ENCODE measurements at places on chromosomes 11 and 22.

DNA sequence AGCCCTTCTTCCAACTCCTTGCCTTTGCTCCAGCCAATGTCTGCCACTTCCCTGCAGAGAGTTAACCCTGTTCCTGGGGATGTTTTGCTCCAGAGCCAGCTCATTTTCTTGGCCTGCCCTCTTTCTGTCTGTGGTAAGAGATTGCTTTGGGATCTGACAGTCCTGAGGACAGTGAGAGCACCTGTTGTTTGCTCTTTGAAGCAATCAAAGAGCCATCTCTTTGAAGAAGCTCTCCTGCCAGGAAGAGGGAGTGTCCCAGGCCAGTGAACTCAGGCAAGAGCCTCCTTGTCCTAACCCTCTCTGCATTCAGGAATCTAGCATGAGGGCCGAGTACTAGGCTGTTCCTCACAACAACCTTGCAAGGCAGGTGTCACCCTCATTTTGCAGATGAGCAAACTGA, 42.2 kb downstream of the TRAF6 start:
- no peak for DNase-seq

GRCh38 chr11:44047931-44048431, at the start of gene ACCSL:
Gene ACCSL (plus strand): TSS chr11:44047981. CDS start chr11:44048037, 56 bp downstream.
- DNase-seq, result no peak

GRCh38 chr22:45842291-45842991, 134.5 kb downstream of the WNT7B start:
- no peak for DNase-seq

- DNase-seq, result no peak
Measured at GRCh38 chr11:2177076-2177475, 5.5 kb upstream of the TH start.

DNA sequence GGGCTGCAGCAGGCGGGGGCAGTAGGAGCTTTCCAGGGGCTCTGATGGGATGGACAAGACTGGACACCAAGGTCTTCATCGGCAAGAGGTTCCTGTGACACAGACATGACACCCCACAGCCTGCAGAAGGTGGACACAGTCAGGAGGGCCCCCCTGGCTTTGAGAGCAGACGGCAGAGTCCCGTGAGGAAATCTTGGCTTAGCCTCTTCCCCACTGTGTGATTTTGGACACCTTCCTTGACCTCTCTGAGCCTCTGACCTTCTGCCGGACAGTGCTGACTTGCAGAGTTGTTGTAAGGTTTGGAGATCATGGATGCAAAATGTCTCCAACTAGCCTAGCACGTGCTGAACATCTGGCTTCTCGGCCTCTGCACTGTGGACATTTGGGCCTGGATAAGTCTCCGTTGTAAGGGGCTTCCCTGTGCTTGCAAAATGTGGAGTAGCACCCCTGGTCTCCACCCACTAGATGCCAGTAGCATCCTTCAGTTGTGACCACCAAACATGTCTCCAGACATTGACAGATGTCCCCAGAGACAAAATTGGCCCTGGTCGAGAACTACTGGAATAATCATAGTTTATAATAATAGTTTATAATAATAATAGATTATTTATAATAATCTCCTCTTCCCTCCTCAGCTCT, 54.6 kb downstream of the MCM5 start:
- no peak for DNase-seq

DNA sequence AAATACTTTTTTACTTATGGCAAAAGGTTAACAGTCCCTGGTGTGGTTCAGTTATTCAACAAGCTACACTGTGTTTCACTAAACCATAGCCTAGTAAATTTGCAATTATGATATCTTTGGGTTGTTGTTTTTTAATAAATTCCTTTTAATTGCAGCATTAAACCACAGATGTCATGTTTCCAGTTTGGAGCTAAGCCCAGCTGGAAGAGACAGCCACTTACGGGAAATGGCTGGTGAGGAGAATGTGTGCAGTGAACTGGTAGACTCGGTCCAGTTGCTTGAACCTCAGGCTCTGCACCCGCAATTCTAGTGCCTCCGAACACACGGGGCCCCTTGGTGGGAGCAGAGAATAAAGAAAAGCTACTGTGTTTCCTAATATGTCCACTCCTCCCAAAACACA, 70.8 kb downstream of the WNT11 start:
- no peak for DNase-seq

GRCh38 chr11:16933756-16934603, 80.2 kb downstream of the PLEKHA7 start:
- DNase-seq, result no peak

GRCh38 chr11:19905280-19905853, 192.7 kb downstream of the NAV2 start:
- DNase-seq, result no peak

DNA sequence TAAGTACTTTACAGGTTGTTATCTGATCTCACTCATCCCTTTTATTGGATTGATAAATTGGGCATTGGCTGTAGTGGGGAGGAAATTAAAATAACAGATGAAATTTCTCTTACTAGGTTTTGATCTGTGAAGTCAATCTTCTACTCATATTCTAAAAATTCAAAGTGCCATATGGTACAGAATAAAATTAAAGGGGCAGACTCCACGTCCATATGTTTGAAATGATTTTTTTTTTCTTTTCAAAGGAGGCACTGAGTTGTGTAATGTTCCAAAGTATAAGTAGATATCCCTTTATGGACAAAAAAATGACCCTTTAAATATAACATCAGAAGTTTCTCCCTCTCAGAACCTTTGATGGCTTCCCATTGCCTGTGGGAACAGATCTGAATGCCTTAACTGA, 207.4 kb downstream of the DBX1 start:
- DNase-seq, result no peak

- DNase-seq, result no peak
Measured at GRCh38 chr11:19846654-19847305, 134.1 kb downstream of the NAV2 start.

DNA sequence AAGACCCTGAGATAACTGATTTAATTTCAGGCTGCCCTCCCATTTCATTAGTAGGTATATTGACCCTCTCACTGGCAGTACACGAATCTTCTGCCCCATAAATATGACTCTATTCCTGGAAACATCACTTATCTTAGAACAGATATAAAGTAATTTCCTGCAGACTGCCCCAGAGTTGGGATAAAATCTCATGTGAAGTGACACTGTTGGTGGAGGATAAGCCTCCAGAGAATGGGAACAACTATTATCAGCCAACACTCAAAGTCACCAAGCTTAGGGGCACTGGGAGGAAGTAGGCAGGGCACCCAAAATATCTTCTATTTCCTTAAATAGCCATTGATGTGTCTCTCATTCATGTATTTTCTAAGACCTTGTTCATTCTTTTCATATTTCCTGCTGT, 8.2 kb downstream of the OR51B5 start:
- no peak for DNase-seq

GRCh38 chr11:3853899-3854659, 1.4 kb upstream of the STIM1 start:
- peak; percentile 37 for DNase-seq

DNA sequence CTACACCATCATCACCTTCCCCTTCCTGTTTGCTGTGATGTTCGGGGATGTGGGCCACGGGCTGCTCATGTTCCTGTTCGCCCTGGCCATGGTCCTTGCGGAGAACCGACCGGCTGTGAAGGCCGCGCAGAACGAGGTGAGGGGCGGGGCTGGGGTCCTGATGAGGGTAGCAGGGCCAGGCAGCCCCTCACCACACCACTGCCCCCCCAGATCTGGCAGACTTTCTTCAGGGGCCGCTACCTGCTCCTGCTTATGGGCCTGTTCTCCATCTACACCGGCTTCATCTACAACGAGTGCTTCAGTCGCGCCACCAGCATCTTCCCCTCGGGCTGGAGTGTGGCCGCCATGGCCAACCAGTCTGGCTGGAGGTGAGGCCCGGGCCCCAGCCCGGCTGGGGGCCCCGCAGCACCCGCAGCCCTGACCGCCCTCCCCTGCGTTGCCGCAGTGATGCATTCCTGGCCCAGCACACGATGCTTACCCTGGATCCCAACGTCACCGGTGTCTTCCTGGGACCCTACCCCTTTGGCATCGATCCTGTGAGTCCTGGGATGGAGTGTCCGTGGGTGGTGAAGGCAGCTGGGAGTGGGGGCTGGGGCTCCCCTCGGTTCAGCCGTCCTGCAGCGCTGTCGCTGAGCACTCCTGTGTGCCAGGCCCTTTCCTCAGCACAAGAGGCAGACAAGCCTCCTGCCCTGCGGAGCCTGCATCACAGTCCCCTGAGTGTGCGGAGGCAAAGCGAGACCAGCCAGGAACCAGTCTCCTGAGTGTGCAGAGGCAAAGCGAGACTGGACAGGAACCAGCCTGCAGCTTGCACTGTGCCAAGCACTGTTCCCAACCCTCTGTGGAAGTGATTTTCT, 8.8 kb downstream of the TCIRG1 start:
- no peak for DNase-seq

GRCh38 chr11:90646706-90647105, 423.9 kb upstream of the CHORDC1 start:
- DNase-seq, result no peak

GRCh38 chr11:130706572-130706971, 209.7 kb downstream of the SNX19 start:
- no peak for DNase-seq

DNA sequence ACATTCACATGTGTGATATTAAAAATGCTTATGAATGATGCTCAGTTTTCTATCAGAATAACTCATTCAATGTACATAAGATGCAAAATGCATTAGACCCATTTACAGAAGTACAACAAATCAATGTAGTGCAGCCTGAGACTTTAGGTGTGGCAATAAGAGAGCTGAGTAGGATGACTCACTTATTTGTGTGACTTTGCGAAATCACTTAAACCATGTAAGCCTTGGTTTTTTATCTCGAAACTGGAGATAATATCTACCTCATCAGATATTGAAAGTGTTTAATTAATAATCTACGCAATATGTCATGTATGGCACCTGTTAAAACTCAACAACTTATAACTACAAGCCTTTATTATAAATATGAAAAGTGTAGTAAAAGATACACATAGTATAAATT, 105.7 kb upstream of the LUZP2 start:
- no peak for DNase-seq

All from stimulated activated CD4-positive, alpha-beta T cell treated with anti-CD3 and anti-CD28 coated beads, Interleukin-15, amount 100 ng/mL, for 1 hour (primary cell).